ENCODE measurements at places on chromosomes 1 and 21. TPM values are rescaled to one million over a fixed set of nuclear protein-coding genes. Genes with fewer than 3 reads are reported as not detected.

DNA sequence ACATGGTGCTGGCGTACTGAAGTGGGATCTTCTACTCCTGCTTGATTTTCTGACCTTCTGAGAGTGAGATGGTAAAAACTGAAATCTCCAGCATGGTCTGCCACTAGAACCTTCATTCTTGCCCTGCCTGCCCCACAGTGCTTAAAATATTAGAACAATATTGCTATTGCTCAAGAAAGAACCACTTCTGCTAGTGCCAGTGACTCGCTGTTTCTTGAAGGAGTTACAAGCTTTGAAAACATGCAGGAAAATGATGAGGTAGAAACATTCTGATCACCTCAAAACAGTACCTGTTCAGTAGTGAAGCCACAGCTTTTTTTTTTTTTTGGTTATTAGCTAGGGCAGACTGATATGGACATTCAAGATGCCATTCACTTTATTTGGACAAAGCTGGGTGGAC, 95.3 kb downstream of the BACH1 start:
- no peak overlapping the region for H3K27ac ChIP-seq
- H3K27me3 ChIP-seq = no peaks in the 10 kb centered on the region
- no peak overlapping the region for H3K4me3 ChIP-seq
- peaks cover 8% of the 10 kb centered on the region for H3K36me3 ChIP-seq
- DNase-seq = no peak

DNA sequence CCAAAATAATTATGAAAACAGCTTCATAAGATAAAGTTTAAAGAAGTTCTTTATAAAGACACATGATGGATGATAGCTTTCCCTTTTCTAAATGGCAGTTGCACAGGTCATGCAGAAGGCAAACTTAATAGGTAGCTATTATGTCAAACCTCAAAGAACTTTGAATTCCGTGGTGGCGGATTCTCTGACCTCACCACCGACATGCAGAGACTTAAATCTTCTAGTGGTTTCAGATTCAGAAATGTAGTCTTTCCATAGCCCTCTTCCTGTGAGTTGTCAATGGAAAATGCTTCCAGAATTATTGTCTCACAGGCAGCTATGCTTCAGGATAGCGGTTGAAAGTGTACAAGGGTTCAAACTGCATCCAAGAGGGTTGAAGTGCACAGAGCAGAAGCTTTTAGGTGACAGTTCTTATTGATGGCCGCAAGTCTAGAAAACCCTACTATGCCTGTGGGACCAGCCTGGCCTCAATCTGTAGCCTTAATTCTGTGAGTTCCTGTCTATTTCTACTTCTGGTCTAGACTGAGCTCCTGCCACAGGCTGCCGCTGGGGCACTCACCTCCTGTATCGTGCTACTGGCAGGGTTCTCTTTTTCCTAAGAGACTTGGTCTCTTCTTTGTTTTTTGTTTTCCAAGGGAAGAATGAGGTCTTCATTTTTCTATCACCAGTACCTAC, 117.0 kb upstream of the ERRFI1 start:
- H3K4me1 ChIP-seq = peaks cover 8% of the 10 kb centered on the region
- DNase-seq = no peak
- no peak overlapping the region for H3K4me3 ChIP-seq

The NECAP2 gene
- total RNA-seq = 72.0 TPM

- no peaks in the 10 kb centered on the region for H3K4me1 ChIP-seq
- H3K4me3 ChIP-seq = peak overlapping the region; percentile 32
- DNase-seq = no peak
- no peak overlapping the region for H3K27ac ChIP-seq
These were observed 1.1 kb upstream of the RAP1GAP start for GRCh38 chr1:21670059-21670881.

The SSR2 gene
- 299 TPM for total RNA-seq

DNA sequence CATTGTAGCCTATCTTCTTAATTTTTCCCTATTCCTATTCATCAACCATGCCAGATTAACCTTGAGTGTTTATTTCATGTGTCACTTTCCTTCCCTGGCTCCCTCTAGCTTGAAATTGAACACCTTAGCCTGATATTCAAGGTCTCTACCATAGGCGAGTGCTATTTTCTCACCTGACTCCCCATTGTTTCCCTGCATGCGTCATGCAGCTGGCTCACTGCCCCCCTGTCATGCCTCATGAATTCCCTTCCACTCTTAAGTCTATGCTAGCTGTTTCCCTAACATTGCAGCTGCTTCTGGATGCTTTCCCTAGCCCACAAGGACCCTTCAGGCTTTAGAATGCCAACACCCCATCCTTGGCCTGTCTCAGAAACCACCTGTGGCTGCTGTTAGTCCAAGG, 56.7 kb upstream of the CD1D start:
- H3K4me3 ChIP-seq = no peak overlapping the region
- H3K27me3 ChIP-seq = peaks cover 33% of the 10 kb centered on the region
- no peak overlapping the region for H3K27ac ChIP-seq
- H3K4me1 ChIP-seq = peaks cover 5% of the 10 kb centered on the region

The NPL gene
- total RNA-seq = 5.3 TPM

The DEPDC1 gene
- total RNA-seq = 20.9 TPM

- no peaks in the 10 kb centered on the region for H3K36me3 ChIP-seq
- H3K27me3 ChIP-seq = no peaks in the 10 kb centered on the region
- no peak overlapping the region for H3K4me3 ChIP-seq
- peaks cover 7% of the 10 kb centered on the region for H3K4me1 ChIP-seq
- DNase-seq = no peak
- H3K27ac ChIP-seq = no peak overlapping the region
These were observed 145.4 kb downstream of the SLC45A1 start for GRCh38 chr1:8463144-8463927.

The ALG14 gene
- total RNA-seq = 5.2 TPM

DNA sequence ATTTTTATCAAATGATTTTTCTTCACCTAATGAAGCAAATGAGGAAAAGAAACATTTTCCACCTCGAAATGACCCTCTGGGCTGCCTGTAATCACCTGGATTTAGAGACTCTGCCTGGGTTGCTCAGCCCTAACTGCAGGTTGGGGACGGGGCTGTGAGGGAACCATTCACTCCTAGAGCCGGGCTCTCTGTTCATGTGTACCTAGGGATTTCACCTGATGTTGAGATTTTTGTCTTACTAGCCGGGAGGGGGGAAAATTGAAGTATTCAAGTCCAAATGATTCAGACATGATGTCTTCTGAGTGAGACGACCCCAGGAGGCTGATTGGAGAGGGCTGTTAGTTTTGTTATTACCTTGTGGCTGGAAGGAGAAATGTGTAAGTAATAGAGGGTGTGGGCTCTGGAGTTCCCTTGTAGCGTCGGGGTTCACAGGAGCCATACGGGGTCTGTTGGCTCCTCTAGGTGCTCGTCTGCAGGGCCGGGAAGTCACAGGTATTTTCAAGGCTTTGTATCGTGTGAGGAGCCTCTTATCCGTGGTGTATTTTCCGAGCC, 42.3 kb upstream of the PWP2 start:
- H3K4me3 ChIP-seq = peak overlapping the region; percentile 68
- peak overlapping the region; percentile 82 for H3K27ac ChIP-seq
- H3K4me1 ChIP-seq = peaks cover 55% of the 10 kb centered on the region
- H3K27me3 ChIP-seq = no peaks in the 10 kb centered on the region
- no peak for DNase-seq

DNA sequence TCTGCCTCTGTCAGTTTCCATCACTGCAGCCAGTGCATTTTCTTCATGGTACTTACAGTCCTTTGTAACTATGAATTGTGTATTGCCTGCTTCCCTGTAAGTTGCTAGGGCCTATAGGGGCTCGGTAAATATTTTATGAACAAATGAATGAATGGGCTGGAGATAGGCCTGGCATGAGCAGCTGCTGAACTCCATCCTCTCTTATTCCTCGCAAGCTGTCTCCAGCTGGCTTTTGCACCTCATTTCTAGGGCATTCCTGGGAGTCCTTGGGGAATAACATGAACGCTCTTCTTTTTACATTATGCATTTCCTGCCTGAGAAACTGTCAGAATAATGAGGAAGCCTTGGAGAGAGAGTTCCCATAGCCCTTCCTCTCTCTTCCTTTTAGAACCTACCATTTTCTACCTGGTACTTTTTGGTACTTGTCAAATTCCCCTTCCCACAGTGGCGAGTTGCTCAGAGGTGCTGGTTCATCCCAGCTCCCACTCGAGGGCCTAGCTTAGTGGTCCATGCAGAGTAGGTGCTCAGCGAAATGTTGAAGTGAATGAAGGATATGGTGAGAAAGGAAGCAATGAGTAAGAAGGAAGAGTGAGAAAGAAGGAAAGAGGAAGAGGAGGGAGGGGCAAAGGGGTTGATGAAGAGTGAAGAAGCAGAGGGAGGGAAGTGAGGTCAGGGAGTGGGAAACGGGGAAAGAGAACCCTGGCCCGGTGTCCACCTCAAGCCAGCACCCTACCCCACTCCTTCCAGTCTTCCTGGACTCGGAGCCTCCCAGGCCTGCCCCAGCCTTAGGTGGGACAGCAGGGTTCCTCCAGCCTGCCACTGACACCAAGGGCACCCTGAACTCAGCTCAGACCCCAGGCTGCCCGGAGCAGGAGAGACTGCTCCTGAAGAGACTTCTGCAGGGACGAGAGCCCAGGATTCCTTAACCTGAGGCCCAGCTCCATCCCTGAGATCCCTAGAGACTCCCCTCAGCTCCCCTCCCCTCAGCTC, 29.6 kb downstream of the KCNC4 start:
- H3K4me1 ChIP-seq = peaks cover 3% of the 10 kb centered on the region
- no peak overlapping the region for H3K27ac ChIP-seq
- peaks cover 24% of the 10 kb centered on the region for H3K27me3 ChIP-seq
- no peaks in the 10 kb centered on the region for H3K36me3 ChIP-seq
- DNase-seq = no peak

DNA sequence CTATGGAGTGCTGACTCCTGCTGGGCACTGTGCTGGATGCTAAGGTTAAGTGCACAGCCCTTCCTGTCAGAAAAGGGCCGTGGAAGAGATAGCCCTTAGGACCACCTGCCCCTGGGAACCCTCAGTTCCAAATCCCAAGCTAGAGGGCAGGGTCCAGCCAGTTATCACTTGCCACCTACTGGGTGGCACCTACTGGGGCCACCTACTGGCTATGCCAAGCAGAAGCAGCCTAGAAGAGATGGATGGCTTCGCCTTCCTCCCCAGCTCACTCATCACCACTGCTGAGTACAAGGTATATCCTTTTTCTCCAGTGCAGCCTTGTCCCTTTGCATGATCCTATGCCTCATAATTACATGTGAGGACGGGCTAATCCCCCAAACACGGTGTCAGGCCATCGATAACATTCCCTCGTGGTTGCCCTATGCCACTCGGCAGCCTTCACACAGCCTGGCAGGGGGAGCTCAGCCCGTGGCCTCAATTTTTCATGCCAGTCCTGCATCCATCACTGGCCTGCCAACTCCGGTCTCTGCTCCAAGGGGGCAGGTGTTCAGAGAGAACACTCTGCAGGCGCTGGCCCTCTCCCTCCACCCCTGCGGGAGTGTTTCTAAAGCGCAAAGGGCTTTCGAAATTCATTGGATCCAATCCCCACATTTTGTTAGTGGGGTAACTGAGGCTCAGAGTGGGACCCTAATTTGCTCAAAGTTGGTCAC, 49.0 kb downstream of the SYT2 start:
- no peak overlapping the region for H3K27ac ChIP-seq
- H3K4me3 ChIP-seq = no peak overlapping the region
- peaks cover 26% of the 10 kb centered on the region for H3K27me3 ChIP-seq
- no peak for DNase-seq
- H3K4me1 ChIP-seq = no peaks in the 10 kb centered on the region
- no peaks in the 10 kb centered on the region for H3K36me3 ChIP-seq

- peaks cover 21% of the 10 kb centered on the region for H3K27me3 ChIP-seq
These were observed 398.5 kb downstream of the PTPRU start for GRCh38 chr1:29634746-29635335.

DNA sequence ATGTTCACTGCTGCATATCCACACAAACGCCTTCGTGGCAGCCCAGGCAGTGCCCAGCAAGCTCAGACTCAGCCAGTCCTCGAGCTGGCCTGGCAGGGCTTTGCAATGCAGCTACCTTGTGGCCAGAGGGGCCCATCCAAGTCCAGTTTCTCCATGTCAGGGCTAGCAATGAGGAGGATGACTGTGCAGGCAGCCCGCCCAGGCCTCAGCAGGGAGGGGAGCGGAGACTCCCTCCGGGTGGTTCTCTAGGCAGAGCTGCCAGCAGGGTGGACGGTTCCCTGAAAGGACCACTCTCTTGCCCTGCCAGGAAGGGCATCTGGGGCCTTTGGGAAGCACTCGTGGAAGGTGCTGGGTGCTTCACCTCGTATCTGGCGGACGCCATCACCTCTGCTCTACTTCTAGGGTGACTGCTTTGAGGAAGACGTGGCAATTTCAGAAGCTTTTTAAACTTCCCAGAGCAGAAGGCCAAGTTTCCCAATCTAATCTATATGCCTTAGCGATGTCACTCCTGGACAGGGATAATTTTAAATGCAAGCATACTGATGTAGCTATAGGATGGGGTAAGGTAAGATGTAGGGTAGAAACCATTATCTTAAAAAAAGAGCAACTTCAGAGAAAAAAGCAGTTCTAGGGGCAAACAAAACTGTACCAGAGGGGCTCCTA, 56.2 kb downstream of the RUNX1 start:
- DNase-seq = no peak
- H3K27ac ChIP-seq = no peak overlapping the region
- H3K27me3 ChIP-seq = no peaks in the 10 kb centered on the region
- H3K4me3 ChIP-seq = no peak overlapping the region

- no peaks in the 10 kb centered on the region for H3K4me1 ChIP-seq
- no peak for DNase-seq
- H3K36me3 ChIP-seq = peaks cover 9% of the 10 kb centered on the region
- H3K27ac ChIP-seq = no peak overlapping the region
These were observed 857.9 kb downstream of the BRINP3 start for GRCh38 chr1:189619682-189620332.

The FHAD1 gene
- not detected for total RNA-seq

DNA sequence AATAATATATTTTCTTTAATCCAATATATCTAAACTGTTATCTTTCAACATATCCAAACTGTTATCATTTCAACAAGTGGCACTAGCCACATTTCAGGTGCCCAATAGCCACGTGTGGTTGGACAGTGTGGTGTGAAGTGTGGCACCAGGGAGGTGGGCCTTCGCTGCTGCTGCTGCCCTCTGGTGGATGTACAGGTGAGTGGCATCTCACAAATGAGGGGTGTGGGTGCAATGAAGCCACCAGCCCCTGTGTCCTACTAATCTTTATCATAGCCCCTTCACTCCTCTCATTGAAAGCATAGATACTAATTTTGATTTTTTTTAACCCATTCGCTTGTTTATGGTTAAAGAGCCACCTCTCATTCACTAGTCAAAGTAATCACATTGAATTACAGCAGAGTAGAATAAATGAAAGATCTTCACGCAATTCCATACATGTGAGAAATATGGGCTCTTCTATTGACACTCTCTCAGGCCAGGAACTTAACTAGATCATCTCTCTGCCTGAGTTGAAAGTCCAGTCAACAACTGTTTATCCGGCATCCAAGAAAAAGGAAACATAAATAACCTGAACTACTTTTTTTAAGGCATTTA, 499.2 kb downstream of the OMA1 start:
- H3K4me3 ChIP-seq = no peak overlapping the region
- H3K27me3 ChIP-seq = peaks cover 7% of the 10 kb centered on the region
- H3K36me3 ChIP-seq = no peaks in the 10 kb centered on the region
- DNase-seq = no peak

The GABPB2 gene
- 22.2 TPM for total RNA-seq

All from natural killer cell treated with Interleukin-12 subunit alpha and Interleukin-12 subunit beta and Interleukin-15 and Interleukin-18, amount 100 ng/mL, for 72 hours (primary cell).